ENCODE measurements at places on chromosomes 7 and 10. TPM values are rescaled to one million over a fixed set of nuclear protein-coding genes. Genes with fewer than 3 reads are reported as not detected.

Gene NPY4R
- total RNA-seq, result not detected

DNA sequence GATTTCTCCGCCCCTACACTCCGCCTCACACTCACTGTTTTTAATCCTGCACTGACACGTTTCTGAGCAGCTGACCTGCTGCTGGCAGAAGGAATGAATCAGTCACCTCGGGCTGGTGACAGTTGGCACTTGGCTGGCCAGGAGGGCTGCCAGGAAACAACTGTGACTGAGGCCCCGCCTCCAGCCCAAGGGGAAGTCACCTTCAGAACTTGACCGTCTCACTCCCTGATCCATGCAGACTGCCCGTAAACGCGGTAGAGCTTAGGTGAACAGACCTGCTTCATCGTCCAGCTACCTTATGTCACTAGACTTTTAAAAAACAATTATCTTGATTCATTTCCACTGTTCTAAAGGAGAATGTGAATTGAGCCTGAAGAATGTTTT is 107.5 kb downstream of the DOCK1 start:
- peak; percentile 88 for DNase-seq
- H3K36me3 ChIP-seq, result peaks cover 21% of the 10 kb centered on the region
- H3K27ac ChIP-seq, result no peak overlapping the region
- peaks cover 15% of the 10 kb centered on the region for H3K4me1 ChIP-seq
- H3K4me3 ChIP-seq, result no peak overlapping the region
- H3K27me3 ChIP-seq, result no peaks in the 10 kb centered on the region

- no peaks in the 10 kb centered on the region for H3K27me3 ChIP-seq
- H3K36me3 ChIP-seq, result no peaks in the 10 kb centered on the region
- no peak for DNase-seq
- no peaks in the 10 kb centered on the region for H3K4me1 ChIP-seq
- no peak overlapping the region for H3K4me3 ChIP-seq
- H3K27ac ChIP-seq, result no peak overlapping the region
Observed at GRCh38 chr7:110337646-110338045, 753.3 kb upstream of the LRRN3 start.

- no peaks in the 10 kb centered on the region for H3K36me3 ChIP-seq
- no peaks in the 10 kb centered on the region for H3K27me3 ChIP-seq
- no peaks in the 10 kb centered on the region for H3K4me1 ChIP-seq
- peak; percentile 88 for DNase-seq
Observed at GRCh38 chr7:98021588-98022351, 31.8 kb upstream of the OCM2 start.

DNA sequence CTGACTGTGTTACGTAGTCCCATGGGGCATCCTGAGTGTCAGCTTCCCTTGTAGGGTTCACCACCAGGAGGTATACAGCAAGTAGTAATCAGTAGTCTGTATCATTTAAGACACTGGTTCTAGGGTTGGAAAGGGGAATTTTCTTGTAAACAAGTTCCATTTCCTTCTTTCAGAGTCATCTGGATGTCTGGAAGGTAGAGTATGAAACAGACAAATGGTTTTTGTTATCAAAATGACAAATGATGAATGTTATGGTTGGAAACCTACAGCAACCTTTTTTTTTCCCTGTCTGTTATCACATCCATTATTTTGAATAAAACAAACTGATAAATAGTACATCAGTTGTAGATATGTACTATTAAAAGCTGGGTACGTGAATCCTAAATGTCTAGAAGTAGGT is 19.1 kb downstream of the SEMA3A start:
- H3K36me3 ChIP-seq, result no peaks in the 10 kb centered on the region
- H3K27ac ChIP-seq, result no peak overlapping the region
- DNase-seq, result no peak
- no peaks in the 10 kb centered on the region for H3K4me1 ChIP-seq
- no peak overlapping the region for H3K4me3 ChIP-seq
- no peaks in the 10 kb centered on the region for H3K27me3 ChIP-seq

GRCh38 chr10:95289003-95289920 is 1.5 kb downstream of the PDLIM1 start:
- no peaks in the 10 kb centered on the region for H3K36me3 ChIP-seq
- H3K27me3 ChIP-seq, result no peaks in the 10 kb centered on the region
- no peak for DNase-seq
- H3K27ac ChIP-seq, result peak overlapping the region; percentile 88
- H3K4me3 ChIP-seq, result peak overlapping the region; percentile 78
